ENCODE measurements at places on chromosomes 3 and 15.

DNA sequence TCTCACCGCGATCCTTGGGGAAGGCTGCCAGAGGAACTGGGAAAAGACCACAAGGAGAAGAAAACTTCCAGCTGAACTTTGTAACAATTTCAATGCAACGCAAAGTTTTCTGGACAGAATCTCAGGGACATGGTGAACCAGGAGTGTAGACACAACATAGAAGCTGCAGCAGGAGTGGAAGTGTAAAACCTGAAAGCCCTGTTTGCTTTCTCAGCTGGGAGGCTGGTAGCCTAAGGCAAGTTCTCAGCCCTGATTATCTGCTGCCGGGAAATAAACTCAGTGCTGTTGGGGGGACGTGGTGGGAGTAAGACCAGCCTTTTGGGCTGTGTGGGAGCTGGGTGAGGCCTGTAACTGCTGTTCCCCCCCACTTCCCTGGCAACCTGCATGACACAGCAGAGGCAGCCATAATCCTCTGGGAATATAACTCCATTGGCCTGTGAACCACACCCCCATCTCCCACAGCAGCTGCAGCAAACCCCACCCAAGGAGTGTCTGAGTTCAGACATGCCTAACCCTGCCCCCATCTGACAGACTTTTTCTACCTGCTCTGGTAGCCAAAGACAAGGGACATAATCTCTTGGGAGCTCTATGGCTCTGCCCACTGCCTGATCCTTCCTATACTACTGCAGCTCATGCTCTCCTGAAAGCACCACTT is 106.7 kb downstream of the ZNF621 start:
- no peak for DNase-seq

DNA sequence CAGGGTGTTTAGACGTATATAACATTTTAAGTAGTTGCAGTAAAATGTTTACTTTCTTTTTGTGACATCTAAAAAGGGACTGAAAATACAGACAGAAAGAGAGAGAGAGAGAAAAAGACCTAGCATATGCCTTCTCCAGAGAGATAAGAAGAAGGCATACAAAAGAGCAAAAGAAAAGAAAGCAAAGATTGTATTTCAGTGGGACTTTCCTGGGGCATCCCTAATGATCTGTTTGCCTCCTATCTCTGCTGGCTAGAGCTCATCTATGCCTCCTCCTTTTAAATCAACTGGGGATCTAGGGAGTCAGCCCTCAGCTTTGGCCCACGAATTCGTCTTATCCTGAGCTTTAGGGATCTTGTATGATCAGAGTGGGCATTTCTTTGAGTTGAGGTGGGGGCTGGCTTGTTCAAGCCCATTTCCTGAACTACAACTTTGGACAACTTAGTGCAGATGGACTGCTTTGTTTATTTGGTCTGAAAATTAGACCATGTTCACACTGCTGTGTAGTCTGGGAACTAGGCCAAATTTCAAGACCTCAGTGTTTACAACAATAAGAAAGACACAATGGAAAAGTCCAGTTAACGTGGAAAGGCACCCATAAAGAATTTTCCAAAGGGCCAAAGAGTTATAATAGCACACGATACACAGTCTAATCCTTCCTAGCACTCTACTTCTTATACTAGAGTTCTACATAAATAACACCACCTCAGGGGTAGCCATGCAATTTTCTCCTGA is 61.0 kb downstream of the ATP8B4 start:
- DNase-seq: no peak

GRCh38 chr3:62777674-62778073 is 97.5 kb downstream of the CADPS start:
- DNase-seq: no peak

DNA sequence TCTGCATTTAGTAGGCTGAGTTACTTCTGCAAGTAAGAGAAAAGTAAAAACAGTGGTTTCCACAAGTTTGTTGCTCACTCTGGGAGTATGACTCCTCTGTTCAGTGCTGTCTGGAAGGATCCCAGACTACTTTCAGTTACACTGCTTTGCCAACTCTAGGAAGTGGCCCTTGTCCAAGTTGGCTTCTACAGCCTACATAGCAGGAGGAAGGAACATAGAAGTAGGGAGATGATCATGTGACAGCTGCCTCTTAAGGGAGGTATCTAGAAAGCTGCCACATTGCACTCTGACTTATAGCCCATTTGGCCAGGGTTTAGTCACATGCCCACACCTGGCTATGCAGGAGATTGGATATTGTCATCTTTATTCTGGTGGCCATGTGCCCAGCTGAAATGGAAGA is 298.1 kb downstream of the NSUN3 start:
- no peak for DNase-seq

GRCh38 chr15:72491768-72492167 is 17.6 kb downstream of the ARIH1 start:
- no peak for DNase-seq

DNA sequence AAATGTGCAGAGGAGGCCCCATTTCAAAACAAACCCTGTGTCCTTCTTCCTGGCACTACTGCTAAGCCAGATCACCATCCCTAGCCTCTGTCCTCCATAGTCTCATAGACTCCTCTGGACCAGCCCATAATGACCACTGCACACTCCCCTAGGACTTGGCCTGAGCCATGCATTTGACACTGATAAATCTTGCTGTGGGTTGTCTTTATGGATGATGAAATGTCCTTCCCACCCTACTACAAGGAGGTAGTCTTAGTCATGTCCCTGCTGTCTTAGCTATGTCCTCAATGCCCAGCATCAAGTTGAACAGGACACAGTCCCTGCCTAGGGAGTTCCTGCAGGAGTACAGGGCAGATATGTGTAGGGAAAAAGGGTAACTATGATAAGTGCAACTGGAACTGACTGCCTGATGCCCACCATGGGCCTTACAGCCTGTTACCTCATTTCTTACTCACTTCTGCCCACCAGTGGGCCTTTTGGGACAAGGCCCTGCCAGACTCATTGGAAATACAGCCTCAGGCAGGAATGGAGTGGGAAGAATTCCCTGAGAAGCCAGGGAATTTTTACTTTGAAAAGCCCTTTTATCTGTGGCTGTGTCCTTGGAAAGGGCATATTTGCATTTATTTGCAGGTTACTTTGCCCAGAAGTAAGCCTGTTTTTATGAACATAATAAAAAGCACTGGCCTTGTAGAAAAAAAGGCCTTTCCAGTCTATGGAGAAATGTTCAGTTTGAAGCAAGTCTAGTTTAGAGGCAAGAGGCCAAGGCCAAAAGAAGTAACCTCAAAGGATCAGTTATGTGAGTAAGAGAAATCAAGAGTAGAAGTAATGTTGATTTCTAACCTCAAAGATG is 199.6 kb upstream of the EIF1B start:
- DNase-seq: no peak

GRCh38 chr3:5122741-5123706 is 932 bp downstream of the ARL8B start:
- peak; percentile 17 for DNase-seq

Measured in CD4-positive, alpha-beta T cell treated with Interleukin-6 for 4 hours (primary cell).